Stimulated activated CD8-positive, alpha-beta memory T cell treated with anti-CD3 and anti-CD28 coated beads, Interleukin-7, amount 100 ng/mL, for 1 hour (primary cell): ENCODE measurements at places on chromosomes 11 and 22.

DNA sequence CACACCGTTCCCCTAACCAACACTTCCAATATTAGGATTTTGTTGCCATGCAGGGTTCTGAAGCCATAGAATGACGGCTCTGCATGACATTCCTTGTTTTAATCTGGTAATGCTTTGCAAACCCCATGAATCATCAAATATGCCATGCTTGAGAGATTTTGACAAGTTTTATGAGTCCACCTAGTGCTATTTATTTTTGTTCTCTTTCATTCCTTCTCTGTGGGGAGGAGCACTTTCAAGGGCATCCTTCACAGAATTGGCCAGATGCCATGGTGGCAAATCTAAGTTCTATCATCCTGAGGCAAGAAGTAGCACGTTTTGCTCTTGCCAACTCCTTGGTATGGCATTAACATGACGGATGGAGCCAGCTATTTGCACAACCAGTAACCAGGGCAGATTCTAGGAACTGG is 268.4 kb downstream of the FAM76B start:
- DNase-seq = no peak

DNA sequence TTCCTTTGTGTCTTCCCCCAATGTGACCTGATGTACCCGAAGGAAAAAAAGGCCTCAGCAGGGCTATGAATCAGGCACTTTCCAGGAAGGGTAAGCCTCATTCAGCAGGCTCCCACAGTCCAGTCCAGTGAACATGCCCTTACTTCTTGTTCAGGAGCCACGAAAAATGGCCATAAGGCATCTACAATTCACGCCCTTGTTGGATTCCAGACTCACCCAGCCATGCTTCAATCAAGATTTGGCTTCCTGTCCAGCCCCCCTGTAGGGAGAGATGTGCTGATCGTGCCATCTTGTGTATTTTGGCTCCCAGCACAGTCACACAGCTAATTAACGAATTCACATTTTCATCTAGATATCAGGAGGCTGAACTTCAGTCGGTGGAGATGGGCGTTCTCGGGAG is 9.9 kb upstream of the KCNJ5 start:
- no peak for DNase-seq

- no peak for DNase-seq
Observed at GRCh38 chr11:131253142-131253655, 117.2 kb upstream of the NTM start.

DNA sequence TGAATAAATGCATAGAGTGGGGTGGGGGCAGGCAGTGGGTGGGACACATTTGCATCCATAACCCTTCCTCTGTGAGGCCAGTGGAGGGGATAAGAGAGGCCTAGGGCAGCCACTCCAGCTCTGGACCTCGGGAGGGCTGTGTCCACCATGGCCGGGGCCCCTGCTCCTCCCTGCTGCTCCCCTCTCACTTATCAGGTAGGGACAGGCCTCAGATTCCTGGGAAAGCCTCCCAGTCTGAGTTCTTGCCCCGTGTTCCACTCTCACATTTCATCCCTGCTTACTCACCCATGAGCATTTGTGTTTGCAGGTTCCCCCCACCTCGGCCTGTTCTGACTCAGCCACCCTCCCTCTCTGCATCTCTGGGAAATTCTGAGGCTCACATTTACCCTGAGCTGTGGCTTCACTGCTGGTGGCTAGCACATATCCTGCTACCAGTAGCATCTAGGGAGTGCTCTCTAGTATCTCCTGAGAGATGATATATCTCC is 128.7 kb upstream of the TOP3B start:
- DNase-seq = no peak

DNA sequence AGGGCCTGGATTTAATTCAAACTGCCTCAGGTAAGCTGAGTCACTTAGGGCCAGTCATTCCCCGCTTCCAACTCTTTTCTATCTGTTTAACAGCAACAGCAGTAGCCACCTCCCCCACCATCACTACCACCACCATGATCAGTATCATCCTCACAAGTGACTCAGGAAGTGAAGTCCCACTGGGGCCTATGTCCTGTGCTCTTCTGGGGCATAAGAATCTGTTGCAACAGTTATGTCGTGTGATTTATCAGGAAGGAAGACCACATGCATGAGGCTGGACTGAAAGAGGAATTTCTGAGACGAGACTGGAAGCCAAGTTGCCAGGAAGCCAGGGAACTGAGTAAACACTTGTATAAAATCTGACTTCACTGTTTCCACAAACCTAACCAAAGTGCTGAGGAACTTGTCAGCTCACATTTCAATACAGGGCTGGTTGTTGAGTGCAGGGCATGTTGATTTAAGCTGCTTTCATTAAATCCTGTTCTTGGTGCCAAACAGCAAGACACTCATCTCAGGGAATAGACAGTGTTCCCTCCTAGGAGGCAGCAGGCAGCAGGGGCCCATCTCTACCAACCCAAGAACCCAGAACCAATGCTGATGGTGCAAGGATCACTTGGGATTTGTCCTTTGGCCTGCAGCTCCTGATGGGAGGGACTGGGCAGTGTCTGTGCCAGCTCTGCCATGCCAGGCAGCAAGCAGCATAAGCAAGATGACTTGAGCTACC is 226.7 kb upstream of the NARS2 start:
- no peak for DNase-seq
